ENCODE measurements at places on chromosomes 1 and 21.
A peak's percentile ranks its signal among the peaks of the same experiment; 100 is the strongest.

DNA sequence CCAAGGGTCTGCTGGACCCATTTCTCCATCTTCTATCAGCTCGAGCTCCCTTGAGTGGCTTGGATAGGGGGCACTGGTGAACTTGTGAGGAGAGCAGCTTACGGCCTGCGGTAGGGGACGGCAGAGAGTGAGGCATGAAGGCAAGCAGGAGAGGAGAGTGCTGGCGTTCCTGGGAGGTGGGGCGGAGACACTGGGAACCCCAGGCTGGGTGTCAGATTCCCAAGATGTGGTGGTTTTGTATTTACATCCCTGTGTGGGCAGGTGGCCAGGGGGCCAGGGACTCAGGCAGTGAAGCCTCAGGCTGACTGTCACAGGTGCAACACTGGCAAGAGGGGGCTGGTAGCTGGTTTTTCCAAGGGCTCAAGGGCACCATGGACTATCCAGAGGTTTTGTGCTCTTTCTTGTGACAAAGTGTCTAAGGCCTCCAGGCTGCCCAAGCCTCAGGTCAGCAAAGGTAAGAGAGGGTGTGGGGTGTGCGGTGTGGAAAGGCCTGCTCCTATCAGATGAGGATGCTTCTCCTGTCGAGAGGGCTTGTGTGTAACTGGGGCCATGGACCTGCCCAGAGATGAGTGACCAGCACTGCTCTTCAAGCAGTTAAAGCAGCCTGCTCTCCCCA lies 45.1 kb upstream of the ROR1 start:
- DNase-seq = no peak

- DNase-seq = peak; percentile 69
Measured at GRCh38 chr1:16625497-16626408, 12.4 kb upstream of the NBPF1 start.

DNA sequence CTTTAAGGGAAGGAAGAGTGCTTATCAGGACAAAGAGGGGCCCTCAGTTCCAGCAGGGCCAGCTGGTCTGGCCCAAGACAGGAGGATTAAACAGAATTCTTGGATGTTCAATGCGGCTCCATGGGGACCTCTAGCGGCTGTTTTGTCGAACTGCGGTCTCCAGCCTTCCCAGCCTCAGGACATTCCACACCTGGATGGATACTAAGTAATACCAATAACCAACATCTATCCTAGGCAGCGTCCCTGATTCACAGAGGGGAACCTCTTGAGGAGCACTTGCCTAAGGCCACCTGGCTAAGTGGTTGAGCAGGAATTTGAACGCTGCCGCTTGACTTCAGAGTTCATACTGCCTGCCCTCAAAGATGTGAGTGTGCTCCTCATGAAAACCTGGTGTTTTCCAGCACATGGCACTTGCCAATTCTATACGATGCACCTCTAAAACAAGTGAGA lies 15.5 kb upstream of the CD247 start:
- peak; percentile 85 for DNase-seq

DNA sequence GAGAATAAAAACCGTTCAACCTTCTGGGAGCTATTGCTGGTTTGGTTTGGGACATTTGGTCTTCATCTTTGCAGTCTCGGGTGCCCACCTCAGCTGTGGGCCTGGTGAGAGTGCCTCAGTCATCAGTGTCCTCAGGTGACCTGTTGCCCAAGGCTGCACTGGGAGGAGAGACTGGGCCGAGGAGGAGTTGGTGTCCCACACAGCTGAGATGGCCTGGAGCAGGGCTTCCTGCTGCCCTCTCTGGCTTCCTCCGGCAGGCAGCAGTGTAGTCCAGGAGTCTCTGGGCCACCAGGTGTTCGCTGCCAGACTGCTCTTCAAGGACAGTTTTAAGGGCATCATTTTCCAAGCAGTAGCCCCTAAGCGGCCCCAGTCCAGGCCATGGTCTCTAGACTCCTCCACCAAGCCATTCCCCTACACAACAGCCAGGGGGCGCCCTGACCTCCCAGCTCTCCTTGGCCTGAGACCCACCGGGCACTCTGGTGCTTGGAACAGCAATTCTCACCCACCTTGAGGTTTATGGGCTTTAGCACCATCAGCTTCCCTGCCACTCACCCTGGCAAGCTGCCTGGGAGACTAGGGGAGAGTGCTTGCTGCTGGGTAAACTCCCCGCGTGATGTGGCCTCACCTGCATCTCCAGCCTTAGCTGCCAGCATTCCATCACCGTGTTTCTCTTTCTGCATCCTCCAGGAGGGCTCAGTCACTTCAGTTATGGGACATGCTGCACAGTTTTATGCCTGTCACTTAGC lies 9.1 kb upstream of the SYTL1 start:
- peak; percentile 85 for DNase-seq

GRCh38 chr1:244316407-244316806 lies 135.3 kb downstream of the ADSS2 start:
- no peak for DNase-seq

GRCh38 chr1:107450899-107451664 lies 310.2 kb downstream of the NTNG1 start:
- no peak for DNase-seq

DNA sequence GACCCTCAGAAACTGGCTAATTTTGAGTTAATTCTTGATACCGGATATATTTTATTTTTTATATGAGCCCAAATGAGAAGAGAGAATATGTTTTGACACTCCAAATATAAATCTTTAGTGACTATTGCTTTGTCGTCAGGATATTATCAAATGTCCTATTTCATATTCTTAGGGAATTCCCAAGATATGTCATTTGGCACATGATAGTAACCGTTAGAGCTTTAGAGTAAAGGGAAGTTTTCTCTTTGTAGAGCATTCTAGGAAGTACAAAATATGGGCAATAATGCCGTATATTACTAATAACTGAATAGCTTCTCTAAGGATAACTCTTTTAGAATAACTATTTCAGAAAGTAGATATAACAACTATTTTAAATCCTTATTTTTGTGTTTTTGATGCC lies 8.3 kb upstream of the AMY2B start:
- no peak for DNase-seq

DNA sequence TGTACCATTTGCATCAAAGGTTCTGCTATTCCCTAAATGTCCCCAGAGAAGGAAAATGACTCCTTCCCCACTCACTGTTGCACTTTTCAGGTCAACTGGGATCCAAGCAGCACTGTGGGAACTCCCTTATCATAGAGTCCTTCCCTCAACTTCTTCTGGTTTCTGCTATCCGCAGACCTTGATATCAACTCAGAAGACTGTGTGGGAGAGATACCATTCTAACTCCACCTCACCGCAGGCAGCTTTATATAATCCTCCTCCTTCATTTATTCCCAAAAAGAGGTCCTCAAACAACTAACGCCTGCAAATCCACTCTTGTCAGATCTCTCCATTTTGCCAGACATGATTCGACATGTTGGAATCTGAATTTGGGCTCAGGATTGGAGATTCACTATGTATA lies 27.3 kb downstream of the LHX9 start:
- DNase-seq = no peak

- DNase-seq = no peak
Measured at GRCh38 chr1:67843331-67843730, 10.1 kb upstream of the GNG12 start.

DNA sequence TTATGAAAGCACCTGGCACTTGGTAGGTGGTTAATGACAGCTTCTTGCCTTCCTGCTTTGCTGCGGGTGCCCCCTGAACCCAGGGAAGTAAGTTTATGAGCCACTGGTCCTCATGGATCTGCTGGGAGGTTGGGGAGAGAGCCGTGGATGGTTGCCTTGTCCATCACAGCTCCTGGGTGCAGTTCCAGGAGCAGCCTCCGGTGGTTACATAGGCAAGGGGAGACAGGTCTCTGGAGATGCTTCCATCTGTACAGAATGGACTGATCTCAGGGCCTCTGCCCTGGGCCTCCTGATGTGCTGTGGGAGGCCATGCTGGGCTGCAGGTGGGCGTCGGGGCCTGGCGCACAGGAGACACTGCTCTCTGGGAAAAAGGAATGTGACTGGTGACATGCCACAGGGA lies 31.6 kb upstream of the ARHGEF10L start:
- DNase-seq = no peak

DNA sequence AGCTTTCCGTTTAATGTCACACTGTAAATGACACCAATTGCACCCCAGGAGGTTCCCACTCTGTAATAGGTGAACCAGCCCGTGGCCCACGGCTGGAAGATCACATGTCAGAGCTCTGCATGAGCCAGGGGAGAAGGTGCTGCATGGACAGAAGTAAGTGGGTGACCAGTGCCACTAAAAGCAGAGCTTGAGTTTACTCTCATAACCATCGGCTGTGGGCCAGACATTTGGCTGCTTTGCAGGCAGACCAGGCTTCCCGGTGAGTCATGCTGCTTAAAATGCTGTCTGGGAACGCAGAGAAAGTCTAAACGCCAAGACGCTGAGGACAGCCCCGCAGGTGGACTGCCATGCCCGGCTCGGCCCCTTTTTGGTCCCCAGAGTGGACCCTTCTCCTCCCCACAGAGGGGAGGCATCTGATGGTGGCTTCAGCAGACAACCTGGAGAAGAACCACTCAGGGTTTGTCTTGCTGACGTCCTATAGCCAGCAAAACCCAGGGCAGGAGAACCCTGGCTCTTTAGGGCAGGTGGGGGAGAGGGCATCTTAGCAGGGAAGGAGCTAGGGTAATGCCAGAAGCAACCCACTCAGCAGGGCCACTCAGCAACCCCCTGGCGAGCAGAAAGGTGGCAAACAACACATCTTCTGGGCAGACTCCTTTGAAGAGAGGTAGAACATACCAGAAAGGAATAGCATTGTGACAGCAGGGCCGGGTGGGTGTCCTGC lies 7.3 kb downstream of the KIAA2013 start:
- no peak for DNase-seq

- DNase-seq = no peak
Measured at GRCh38 chr21:22725436-22725835, 1727.2 kb downstream of the NCAM2 start.

- DNase-seq = no peak
Measured at GRCh38 chr1:6272868-6273267, 12.0 kb upstream of the GPR153 start.

- DNase-seq = no peak
Measured at GRCh38 chr1:41863718-41864117, 55.0 kb downstream of the HIVEP3 start.

- DNase-seq = no peak
Measured at GRCh38 chr1:12015001-12015491, 4.3 kb upstream of the MIIP start.

GRCh38 chr1:54607821-54608565 lies 15.3 kb downstream of the FAM151A start:
- no peak for DNase-seq

DNA sequence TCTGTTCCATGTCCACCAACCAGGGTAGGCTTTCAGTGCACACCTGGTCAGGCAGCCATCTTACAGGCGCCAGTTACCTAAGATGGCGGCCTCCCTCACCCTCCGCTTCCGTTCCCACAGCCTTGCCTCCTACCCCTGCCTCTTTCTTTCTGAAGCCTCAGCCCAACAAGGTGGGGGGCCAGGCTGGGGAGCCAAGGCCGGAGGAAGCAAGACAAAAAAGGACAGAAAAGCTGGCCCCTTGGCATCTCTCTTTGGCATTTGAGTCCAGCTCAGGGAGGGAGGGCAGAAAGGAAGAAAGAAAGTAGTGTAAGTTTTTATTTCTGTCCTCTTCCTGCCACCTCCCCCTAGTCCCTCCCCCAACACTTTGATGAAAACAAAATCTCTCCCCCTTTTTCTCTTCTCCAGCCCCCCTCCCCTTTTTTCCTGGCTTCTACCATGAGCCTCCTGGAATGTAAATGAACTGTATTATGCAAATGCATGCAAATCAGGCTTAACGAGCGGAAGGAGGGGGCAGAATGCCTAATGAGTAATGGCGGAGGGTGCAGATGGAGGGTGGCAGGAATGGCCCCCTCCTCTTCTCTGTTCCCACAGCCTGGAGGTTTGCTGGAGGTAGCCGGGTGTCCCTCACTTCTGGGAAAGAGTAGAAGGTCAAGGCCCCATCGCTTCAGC lies 43.8 kb downstream of the RHBG start:
- no peak for DNase-seq

GRCh38 chr1:46533179-46533864 lies 18.1 kb downstream of the KNCN start:
- DNase-seq = peak; percentile 82

DNA sequence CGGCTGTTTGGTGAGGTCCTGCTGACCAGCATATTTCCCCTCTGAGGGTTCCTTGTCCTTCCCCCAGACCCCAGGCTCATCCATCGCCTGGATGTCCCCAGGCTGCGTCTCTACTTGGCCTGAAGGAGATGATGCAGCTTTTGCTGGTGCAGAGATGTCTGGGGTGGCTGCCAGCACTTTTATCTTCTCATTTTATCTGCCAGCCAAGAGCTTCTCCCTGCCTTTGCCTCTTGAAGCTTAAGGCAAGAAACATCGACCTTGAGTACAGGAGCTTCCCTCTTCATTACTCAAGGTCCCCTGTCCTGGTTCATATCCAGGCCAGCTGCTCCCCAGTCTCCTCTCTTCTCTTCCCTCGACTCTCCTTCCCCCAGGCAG lies 9.2 kb upstream of the H6PD start:
- no peak for DNase-seq

- DNase-seq = no peak
Measured at GRCh38 chr21:25790878-25791204, 56.1 kb downstream of the GABPA start.

GRCh38 chr1:224761245-224761644 lies 145.1 kb downstream of the CNIH3 start:
- no peak for DNase-seq

GRCh38 chr21:17554679-17555465 lies 42.0 kb downstream of the CXADR start:
- DNase-seq = no peak

GRCh38 chr1:202105571-202106339 lies 17.0 kb upstream of the GPR37L1 start:
- no peak for DNase-seq

DNA sequence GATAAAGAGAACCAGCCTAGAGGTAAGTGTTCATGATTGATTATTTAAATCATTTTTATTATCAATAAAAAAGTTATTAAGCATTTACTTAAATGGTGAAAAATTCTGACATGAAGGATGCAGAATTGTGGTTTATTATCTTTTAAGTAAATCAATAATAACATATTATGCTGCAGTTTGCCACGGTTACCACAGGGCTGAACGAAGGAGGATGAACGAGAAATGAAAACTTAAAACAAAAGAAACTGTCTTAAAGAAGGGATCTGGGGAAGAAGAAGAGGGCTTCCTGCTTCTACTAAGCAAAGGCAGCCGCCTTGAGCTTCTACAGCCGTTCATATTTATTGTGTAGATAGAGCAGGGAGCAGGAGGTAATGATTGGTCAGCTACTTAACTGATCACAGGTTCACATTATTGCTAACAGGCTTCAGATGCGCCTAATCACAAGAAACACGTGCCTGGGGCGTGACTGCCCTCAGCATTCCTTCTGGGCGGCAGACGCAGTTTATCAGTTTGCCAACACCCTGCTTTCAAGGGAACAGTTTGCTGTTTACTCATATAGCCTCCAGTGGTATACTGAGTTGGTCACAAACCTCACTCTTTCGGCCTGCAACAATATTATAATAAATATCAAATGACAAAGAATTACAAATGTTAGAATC lies 5.8 kb upstream of the FNBP1L start:
- DNase-seq = no peak
